ENCODE measurements at places on chromosomes 7 and 10.
A peak's percentile ranks its signal among the peaks of the same experiment; 100 is the strongest.

- no peak for DNase-seq
Observed at GRCh38 chr10:17784688-17785087, 24.5 kb upstream of the MRC1 start.

DNA sequence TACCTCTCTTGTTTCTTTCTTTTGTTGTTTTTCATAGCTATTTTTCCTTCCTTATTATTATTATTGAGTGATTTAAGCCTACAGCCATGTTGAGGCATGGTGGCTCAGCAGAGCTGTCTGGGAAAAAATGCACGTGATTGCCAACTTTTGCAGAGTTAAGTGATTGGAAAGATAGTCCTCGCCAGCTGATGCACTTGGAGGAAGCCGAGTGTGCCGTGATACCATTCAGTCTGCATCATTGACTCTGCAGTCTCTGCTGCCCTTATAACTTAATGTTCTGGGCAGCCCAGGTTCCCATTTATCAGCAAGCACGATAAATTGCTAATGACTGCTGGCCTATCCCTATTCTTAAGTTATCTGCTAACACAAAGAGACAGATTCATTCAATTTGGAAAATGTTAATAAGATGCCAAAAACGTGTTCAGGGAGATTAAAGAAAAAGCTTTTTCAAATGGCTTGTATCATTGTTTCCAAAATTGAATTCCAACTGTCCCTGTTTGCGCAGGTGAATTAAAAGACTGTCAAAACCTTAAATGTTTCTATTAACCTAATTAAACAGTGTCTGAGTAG lies 232.9 kb upstream of the NPY start:
- DNase-seq, result no peak

- no peak for DNase-seq
Observed at GRCh38 chr10:117740691-117741222, 198.2 kb downstream of the EMX2 start.

GRCh38 chr10:57785546-57785945 lies 482.1 kb downstream of the IPMK start:
- no peak for DNase-seq

DNA sequence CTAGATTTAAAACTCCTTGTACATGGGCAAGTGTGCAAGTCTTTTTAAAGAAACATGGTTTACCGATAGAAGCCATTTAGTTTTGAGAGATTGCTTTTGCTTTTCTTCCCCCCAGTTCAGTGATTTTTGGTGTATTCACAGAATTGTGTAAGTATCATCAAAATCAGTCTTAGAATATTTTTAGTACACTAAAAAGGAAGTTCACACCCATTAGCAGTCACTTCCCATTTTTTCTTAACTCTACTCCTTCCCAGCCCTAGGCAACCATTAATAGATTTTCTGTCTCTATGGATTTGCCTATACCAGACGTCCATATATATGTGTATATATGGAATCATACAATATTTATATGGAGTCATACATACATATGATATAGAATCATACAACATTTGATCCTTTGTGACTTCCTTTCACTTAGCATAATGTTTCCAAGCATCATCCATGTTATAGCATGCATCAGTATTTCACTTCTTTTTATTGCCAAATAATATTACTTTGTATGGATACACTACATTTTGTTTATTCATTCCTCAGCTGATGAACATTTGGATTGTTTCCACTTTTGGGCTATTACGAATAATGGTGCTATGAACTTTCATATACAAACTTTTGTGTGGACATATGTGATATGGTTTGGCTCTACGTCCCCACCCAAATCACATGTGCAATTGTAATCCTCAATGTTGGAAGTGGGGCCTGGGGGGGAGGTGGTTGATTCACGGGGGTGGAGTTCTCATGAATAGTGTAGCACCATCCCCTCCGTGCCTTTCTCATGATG lies 16.5 kb upstream of the ARL4A start:
- DNase-seq, result no peak

GRCh38 chr10:97444212-97444611 lies 1.6 kb downstream of the EXOSC1 start:
- DNase-seq, result no peak

DNA sequence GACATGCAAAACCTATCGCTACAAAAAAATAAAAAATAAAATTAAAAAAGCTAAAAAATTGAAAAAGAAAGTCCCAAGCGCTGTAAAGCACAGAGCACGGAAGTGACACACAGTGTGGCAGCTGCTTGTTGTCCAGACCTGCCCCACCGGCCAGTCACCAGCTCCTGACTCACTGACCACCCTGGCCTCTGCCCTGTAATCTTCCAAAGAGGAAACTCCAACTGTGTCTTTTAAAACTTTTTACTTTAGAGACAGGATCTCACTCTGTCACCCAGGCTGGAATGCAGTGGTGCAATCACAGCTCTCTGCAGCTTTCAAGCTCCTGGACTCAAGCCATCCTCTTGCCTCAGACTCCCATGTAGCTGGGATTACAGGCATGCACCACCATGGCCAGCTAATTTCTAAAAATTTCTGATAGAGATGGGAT lies 23.6 kb downstream of the GNA12 start:
- DNase-seq, result no peak

GRCh38 chr10:123634221-123634620 lies 31.9 kb upstream of the GPR26 start:
- no peak for DNase-seq

DNA sequence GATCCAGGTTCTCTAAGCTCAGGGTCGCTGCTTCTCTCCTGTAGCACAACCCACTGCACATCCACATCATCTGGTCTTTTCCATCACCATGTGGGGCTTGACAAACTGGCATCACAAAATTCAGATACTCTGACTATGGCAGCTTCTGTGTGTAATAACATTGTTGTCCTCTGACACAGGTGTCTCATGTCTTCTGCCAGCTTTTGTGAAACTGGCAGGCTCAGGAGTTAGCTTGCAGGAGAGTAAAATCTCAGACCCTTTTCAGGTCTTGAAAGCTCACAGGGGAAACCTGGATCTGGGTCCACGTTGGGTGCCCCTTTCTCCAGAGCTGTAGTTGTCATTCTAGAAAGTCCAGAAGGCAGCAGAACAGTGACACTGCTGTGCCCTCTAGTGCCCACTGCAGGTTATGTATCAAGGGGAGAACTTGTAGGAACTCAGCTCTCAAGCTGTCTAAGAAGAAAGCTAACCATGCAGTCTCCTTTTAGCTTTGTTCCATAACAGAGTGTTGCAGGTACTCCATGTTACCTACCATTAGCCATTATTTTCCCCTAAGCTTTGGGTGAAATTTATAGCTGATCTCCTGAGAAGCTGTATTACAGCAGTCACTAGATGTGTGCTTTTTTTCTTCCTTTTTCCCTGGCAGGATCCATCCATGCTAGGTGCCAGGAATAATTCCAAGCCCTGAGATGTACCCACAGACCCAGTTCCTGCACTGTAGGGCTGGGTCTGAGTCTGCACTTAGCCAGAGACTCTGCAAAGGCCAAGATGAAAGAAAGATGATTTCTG lies 102.7 kb downstream of the ZNF248 start:
- peak; percentile 0 for DNase-seq

DNA sequence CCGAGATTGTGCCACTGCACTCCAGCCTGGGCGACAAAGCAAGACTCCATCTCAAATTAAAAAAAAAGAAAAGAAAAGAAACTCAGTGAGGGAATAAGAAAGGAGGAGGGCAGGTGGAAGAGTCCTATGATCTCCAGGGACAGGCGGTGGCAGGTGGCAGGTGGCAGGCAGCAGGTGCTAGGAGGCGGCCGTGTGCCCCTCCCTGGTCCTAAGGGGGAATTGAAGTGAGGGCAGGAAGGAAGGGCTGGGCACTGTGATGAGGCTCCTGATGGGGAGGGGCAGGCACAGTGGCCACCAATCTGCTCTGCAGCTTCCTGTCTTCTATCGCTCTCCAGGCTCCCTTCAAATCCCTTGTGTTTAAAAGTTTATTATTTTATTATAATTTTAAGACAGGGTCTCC lies 41.2 kb upstream of the UBE3C start:
- no peak for DNase-seq

DNA sequence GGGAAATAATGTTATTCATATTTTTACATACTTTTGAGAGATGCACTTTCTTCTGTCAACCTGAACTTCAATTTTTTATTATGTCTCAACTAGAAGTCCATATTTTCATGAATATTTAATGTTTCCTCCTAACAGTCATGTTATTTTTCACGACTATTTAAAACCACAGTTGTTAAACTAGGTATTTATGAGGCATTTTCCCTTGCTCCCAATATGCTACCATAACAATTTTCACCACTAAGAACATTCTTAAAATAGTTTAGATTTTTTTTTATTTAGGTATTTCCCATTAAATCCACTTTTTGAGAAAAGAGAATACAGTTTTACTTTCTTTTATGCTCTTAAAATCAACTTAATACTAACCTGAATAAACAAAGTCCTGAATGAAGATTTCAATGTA lies 89.4 kb downstream of the JAZF1 start:
- no peak for DNase-seq

- DNase-seq, result no peak
Observed at GRCh38 chr10:132186488-132187429, at the start of gene DPYSL4. TSS of gene DPYSL4 (plus strand) at chr10:132186948. CDS start at chr10:132187064, 116 bp downstream.

GRCh38 chr7:1970895-1971294 lies 261.9 kb downstream of the MAD1L1 start:
- no peak for DNase-seq

GRCh38 chr7:26279405-26279804 lies 12.3 kb upstream of the SNX10 start:
- DNase-seq, result no peak

- no peak for DNase-seq
Observed at GRCh38 chr7:79555571-79555970, 102.1 kb upstream of the MAGI2 start.

GRCh38 chr10:19204246-19204917 lies 155.8 kb downstream of the MALRD1 start:
- no peak for DNase-seq

- DNase-seq, result no peak
Observed at GRCh38 chr10:122461367-122461728, at the start of gene HTRA1. TSS of gene HTRA1 (plus strand) at chr10:122461553. CDS start at chr10:122461653, 100 bp downstream.

GRCh38 chr7:44308596-44309270 lies 16.7 kb downstream of the CAMK2B start:
- DNase-seq, result no peak

- no peak for DNase-seq
Observed at GRCh38 chr10:49534670-49535381, 4.1 kb downstream of the ERCC6 start.

All from NCI-H1092 treated with DMSO at 0.1 percent for 48 hours (cell line).